ENCODE measurements at places on chromosomes 4 and X.

DNA sequence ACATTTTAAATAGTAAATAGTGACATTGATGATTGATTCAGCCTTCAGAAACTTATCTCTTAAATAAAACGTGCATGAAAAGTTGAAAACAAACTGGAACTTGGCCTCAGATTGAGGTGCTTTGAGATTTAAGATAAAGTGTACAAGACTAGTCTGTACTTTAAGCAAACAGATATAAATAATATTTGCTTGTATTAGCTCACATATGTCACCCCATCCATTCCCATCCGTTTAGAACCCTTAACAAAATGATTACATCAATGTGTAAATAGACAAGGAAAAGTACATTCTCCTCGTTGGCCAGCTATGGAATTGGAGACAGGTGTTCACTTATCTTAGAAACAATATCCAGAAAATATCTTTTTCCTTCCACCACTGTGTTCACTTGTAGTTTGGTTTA is 130.8 kb downstream of the BANK1 start:
- no peak for DNase-seq

DNA sequence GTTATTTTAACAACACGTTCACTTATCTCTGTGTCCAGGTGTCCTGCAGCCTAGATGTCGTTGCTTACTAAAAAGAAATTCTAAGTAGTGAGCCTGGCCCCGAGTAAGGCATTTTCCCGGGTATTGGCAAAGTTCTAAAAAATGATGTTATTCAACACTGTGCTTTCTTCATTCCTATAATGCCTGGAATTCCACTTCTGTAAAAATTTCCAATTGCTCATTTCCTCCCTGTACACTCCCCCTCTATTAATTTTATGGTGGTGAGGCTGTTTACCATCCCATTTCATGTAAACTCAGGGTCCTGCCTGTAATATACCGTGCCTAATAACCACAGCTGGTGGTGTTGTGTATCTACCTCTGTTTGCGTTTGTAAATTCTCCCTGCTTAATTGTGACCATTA is 14.2 kb downstream of the BST1 start:
- DNase-seq, result no peak

GRCh38 chr4:177182166-177182565 is 127.5 kb upstream of the NEIL3 start:
- DNase-seq, result no peak

DNA sequence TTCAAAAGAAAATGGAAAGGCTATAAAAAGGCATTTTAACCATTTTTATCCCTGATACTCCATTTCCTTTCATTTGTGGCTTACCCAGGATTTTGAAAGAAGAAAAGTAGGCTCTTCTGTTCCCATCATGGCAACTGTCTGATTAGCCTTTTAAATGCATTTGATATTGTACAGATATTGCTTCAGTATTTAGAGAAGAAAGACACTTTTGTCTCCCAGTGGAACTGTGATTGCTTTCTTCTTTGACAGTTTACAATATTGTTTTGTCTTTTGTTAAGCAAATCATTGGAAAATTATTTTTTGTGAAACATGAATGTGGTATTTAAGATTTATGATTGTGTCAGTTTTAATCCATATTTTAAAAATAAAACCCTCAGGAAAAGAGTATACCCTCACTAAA is 297.4 kb upstream of the TACR3 start:
- no peak for DNase-seq

- DNase-seq, result no peak
Measured at GRCh38 chr4:15020502-15021286, 18.4 kb downstream of the CPEB2 start.

- no peak for DNase-seq
Measured at GRCh38 chrX:54560411-54560810, 30.4 kb downstream of the GNL3L start.

- no peak for DNase-seq
Measured at GRCh38 chr4:73447671-73448070, 11.7 kb downstream of the AFP start.
